Stimulated activated CD8-positive, alpha-beta memory T cell treated with anti-CD3 and anti-CD28 coated beads, Interleukin-4, amount 100 ng/mL, for 4 hours (primary cell): ENCODE measurements at places on chromosomes 4 and X.
A peak's percentile ranks its signal among the peaks of the same experiment; 100 is the strongest.

DNA sequence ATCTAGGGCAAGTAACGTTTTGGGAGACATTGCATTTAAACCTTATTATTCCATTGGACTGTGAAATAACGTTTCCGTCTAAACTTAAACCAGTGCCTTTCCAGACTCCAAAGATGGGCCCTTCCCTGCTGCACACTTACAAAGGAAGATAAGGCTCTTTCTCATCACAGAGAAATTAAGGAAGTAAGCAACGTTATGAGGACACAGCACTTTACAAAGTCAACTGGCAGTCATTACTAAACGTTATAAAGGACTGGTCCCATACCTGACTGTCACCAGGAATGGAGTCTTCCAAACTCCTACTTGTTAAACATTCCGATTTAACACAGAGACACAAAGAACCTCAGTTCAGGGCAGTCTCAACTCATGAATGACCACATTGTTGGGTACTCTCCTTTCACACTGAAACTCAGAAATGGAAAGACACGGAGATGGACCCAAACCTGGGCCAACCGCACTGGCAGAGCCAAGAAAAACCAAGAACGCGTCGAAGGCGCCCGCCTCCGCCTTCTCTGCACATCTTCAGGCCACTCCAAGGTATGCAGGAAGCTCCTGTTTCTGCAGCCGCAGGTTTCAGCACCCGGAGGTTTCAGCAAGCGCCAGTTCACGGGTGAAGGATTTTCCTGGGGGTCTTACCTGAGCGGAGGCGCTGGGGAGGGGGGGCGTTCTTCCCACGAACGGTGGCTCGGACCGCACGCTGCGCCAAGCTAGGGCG, 670 bp downstream of the PAPSS1 start:
- DNase-seq = no peak

GRCh38 chrX:106912864-106913263, 7.3 kb upstream of the CLDN2 start:
- no peak for DNase-seq

DNA sequence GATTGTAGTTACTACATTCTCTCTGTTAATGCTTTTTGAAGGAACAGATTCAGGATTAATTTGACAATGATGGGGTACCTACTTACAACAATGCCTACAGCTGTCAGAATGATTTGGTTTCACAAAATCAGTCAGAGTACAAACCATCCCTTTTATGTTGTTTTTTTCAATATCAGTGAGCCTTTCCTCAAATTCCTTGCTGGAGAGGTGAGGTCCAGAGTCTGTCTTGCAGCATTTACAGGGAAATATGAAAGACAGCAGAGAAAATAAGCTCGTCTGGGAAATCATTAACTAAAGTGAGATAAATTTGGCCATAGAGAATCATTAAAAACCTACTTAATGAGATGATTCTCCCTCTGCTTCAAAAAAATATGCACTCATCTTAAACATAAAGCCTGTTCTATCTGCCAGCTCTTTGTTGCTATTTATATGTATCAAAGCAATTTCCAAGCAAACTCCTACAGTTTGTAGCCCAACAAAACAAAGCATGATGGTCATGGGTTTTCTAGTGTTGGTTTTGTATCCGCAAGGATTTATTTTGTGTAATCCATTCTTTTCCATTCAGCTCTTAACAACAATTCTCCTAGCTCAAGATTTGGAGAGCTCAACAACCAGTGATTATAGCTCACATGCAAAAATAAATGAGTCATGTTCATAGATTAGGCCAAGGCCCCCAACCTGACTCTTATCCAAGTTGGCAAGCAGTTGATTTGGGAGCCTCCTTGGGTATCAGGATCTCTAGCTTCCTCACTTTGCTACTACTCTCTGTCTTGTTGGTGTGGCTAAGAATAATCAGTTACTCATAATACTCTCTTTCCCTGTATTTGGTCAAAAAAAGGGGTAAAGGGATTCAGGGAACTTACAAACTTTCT, 222.6 kb downstream of the ENOX2 start:
- DNase-seq = no peak

GRCh38 chrX:109373468-109373867, 108.4 kb downstream of the GUCY2F start:
- DNase-seq = no peak

- no peak for DNase-seq
These were observed 195.1 kb upstream of the VCX start for GRCh38 chrX:7647831-7648230.

DNA sequence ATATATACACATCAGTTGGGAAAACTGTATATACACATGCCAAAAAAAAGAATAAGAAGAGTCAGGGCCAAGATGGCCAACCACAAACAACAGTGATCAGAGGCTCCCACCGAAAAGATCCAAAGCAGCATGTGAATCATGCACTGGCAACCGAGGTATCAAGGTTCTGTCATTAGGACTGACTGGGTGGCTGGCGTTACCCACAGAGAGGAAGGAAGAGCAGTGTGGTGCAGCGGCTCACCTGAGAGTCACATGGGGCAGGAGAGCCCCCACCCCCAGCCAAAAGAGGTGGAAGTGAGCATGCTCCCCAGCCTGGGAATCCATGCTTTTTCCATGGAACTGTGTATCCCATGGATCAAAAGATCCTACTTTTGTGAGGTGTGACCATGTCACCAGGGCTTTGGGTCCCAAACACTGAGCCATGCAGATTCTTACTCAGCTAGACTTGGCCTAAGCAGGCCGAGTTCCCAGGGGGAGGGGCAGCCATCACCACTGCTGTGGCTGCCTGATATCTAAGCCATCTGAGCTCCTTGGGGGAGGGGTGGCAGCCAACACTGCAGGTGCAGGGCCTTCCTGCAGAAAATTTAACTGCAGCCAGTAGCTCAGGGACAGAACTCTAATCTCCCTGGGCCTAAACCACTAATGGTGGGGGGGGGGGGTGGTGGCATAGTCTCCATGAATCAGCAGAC, 52.8 kb downstream of the P2RY10 start:
- no peak for DNase-seq

GRCh38 chr4:145760961-145761929, 81.3 kb downstream of the C4orf51 start:
- no peak for DNase-seq

DNA sequence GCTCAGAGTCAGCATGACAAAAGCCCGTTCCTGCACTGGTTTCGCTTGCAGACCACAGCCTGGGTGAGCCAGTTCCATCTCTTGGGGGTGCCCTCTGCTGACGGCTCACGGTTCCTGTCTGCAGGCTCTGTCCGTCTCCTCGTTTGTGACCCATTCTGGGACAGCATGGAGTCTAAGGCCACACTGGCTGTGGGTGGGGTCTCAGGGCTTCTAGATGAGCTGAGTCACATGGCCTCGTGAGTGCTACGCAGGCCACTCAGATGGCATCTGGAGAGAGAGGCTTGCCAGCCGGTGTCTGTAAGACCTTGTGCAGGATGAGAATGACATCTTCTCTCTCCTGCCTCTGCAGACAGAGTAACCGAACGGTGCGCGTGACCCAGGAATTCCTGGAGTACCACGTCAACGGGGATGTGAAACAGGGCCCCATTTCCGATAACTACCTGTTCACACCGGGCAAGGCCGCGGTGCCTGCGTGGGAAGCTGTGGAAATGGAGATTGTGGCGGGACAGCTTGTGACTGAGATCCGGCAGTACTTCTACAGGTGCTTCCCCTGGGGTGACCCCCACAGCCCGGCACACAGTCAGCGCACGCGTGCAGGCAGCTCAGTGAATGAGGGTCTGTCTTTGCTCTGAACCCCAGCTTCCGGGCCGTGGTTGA, 31.6 kb upstream of the MRFAP1 start:
- DNase-seq = peak; percentile 9

GRCh38 chr4:180784940-180785339, 1458.3 kb upstream of the TENM3 start:
- DNase-seq = no peak

- no peak for DNase-seq
These were observed 3.4 kb downstream of the MAGEB5 start for GRCh38 chrX:26219351-26219750.

DNA sequence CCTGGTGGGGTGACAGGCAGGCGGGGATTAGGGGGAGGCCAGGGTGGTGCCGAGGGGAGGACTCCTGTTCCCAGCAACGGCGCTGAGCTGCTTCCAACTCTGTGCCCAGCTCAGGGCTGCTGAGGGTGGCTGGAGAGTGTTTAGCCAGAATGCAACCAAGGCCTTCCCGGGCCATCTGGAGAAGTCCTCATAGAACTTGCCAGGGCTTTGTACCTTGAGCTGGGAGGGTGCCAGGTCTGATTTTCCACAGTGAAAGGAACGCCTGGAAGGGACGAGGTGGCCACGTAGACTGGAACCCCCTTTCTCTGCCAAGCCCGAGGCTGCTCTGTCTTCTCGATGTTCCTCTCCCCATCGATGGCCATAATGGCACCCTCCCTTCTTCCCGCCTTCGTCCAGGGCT, 57.0 kb upstream of the GPR78 start:
- no peak for DNase-seq

DNA sequence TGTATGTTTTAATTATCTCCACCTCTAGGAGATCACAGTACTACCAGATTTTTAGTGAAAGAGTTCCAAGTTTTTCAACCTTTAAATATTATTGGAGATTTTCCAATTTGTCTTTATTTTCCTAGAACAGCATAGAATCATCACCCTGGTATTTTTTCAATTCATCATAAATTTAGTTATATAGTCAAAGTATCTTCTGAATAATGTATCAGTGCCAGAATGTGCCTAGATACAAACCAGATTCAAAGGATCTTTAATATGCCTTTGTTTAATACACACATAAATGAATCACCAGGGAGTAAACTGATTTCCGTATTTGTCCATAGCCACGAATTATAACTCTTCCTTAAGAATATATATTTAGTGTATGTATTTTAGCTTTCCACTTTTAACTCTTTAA, 1373.1 kb downstream of the STIM2 start:
- DNase-seq = no peak

GRCh38 chr4:173468314-173468713, 61.7 kb downstream of the HAND2 start:
- DNase-seq = no peak

DNA sequence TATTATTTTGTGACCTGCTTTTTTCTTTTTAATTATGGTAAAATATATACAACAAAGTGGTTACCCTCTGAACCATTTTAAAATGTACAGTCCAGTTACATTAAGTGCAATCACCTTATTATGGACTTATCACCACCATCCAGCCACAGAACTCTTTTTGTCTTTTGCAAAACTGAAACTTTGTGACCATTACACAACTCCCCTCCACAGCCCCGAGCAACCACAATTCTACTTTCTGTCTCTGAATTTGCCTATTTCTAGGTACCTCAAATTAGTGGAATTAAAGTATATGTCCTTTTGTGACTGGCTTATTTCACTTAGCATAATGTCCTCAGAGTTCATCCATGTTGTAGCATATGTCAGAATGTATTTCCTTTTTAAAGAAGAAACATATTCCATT, 39.3 kb upstream of the WWC2 start:
- DNase-seq = no peak

GRCh38 chr4:173218411-173219125, 50.0 kb downstream of the GALNT7 start:
- no peak for DNase-seq

- DNase-seq = no peak
These were observed 45.2 kb downstream of the SLC4A4 start for GRCh38 chr4:71383984-71384383.

DNA sequence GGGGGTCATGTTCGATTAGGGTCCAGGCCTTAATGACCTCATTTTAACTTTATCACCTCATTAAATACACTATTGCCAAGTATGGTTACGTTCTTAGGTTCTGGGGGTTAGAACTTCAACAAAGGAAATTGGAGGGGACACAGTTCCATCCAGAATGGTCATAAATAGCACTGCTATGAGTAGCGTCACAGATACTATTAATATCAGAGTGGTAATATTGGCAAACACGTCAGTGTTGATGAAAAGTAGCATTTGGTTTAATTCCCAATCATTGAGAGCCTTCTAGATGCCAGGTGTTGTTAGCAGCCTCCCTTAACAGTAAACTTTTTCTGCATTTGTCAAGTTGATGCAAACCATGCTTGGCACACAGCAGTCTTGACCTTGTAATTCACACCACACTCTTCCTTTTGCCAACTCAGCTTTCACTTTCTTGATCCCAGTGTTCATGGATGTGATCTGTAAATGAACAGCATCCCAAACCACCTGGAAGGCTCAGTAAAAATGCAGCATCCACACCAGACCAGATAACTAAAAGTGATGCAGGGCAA, 912.5 kb upstream of the TENM3 start:
- no peak for DNase-seq

DNA sequence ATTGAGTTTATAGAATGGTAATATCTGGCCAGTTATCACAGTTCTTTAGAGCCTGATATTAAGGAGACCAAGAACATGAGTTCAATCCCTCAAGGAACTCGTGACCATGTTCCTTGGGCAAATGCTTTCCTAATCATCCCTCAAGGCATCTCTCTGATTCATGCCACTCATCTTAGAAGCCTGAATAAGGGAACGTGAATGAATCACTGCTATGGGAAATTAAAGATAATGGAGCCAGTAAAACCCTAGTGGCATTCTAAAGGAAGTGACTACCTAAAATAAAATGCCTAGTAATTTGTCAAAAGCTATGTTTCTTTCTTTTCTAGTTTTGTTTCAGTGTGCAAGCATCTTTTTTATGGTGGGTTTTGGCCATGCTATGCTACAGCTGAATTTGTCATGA, 1161.3 kb downstream of the C4orf33 start:
- no peak for DNase-seq

DNA sequence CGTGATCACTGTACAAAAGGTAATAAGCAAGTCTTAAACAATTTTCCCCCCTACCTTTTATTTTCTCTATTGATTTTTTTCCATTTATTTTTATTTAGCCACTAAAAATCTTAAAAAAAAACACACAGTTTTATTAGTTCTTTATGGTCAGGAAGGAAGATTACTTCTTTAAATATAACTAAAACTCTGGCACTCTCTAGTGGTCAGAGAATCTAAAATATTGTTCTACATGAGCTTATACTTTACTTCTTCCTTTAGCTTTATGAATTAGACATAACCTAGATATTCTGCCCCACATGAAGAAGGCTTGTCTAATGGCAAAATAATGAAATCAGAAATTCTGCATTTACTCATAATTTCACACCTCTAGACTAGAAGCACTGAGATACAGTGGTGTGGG, 135.2 kb downstream of the PDE5A start:
- DNase-seq = no peak

DNA sequence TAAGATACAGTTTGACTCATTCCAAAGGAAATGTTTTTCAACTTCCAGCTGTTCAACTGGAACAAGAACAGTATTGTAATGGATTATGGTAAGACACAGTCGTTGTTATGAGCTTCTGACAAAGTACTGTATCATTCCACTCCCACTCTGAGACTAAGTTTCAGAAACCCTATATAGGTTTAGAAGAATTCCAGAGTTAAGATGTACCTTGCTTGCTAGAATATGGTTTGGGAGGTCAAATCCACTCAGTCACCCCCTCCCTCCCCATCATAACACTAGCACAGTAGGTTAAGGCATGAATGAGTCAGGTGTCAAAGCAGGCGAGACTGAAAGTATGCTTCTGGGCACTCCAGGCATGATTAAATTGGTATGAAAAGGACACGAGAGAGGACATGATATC, 339.7 kb downstream of the DMD start:
- no peak for DNase-seq

DNA sequence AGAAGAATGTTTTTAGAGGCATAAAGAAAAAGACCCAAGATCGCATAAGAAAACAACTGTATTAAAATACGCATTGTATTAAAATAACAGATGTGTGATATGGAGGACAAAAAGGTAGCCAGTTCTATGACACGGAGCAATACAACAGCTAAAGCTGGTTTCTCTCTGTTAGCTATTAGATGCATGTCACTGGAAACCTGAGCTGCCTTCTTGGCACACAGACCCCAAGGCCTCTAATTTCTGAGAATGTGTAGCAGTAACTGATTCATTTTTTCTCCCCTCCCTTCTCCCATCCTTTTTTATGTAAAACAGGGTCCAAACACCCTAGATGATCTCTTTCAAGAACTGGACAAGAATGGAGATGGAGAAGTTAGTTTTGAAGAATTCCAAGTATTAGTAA, 4.1 kb downstream of the S100G start:
- no peak for DNase-seq
